ENCODE measurements at places on chromosomes 4 and X.

GRCh38 chrX:22345884-22346283, 73.2 kb downstream of the CBLL2 start:
- no peak for DNase-seq

GRCh38 chrX:38484607-38485498, 76.5 kb upstream of the TSPAN7 start:
- DNase-seq: no peak

GRCh38 chr4:33184657-33185290, 2464.6 kb downstream of the PCDH7 start:
- no peak for DNase-seq

GRCh38 chr4:85482010-85482738, 7.2 kb downstream of the ARHGAP24 start:
- no peak for DNase-seq

DNA sequence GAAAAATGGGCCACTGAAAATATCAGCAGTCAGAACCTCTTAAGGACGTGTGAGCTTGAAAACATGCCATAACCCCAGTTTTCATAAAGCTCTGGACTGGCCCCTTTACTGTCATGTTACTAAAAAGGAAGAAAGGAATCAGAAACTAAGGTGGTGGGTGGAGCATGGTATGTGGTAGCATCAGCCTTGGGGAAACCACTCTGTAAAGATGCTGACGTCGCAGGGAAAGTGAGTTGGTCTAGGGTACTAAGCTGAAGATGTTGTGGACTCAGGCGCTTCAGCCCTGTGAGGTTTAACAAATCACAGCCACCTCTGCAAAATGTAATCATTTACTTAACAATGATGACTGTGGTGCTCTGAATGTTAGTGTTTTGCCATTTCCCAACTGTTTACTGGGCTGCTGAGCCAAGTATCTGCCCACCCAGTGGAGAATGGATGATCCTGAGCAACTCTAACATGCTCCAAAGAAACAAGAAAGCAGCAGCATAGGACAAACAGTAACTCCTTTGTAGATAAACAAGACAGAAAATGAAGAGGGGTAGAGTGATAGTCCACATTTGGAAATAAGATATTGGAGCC, 33.4 kb downstream of the C4orf54 start:
- DNase-seq: no peak

GRCh38 chr4:185244763-185245162, 35.4 kb downstream of the SNX25 start:
- DNase-seq: no peak

GRCh38 chr4:67941074-67941473, 22.2 kb downstream of the TMPRSS11A start:
- DNase-seq: no peak

- DNase-seq: no peak
These were observed 241.4 kb upstream of the CLNK start for GRCh38 chr4:10925996-10926395.

DNA sequence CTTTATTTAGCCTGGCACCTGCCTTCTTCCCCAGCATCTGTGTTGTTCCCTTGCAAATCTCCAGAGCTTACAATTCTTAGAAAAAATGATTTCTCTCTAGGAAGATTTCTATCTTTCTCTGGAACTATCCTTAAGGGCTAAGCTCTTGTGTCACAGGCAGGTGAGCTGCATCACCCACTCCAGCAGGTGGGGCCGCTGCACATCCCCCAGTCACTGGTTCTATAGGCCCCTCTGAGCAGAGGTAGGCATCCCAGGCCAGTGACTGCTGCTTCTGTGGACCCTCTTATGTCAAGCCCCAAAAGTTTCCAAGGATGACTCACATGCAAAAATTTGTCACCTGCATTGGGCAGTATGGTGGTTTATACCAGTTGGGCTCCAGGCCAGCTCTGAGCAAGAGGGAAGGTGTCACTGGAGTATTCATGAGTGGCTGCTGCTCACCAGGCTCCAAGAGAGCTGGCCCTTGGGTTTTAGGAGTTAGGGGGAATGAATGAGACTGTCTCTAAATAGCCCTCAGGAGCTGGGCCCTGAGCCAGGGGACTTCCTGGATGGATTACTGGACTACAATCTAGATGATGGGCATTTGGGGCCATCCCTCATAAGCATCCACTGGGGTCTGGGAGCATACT, 208.1 kb upstream of the EOLA2 start:
- DNase-seq: no peak

DNA sequence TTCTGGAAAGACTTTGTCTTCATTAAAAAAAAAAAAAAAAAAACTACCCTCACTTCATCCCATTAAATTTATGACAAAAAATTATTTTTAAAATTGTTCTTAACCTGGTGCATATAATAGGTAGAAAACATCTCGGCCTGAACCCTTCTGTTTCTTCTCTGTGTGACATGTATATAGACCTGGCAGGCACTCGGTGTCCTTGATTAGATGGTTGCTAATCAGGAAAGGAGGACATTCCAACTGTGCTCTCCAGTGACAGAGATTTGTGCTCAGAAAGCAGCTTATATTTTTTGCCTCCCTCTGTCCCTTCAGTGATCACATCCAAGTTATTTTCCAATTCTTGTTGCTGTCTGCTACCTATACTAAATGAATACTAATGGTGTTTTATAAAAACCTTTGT, 355.6 kb downstream of the CBLL2 start:
- DNase-seq: no peak

DNA sequence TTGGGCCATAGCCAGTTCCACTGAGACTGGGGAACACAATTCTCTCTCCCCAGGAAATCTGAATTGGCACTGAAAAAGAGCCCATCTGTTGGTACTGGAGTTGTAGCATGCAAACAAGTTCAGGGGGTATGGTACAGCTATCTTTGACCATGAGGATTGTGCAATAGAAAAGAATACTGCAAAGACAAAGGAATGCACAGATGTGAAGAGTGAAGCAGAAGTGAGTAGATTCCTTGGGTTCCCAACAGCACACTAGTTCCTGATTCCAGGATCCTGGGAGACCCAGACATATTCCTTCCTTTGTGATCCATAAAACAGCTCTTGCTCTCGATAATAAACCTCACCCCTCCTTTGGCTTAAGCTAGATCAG, 43.3 kb upstream of the CTAG2 start:
- DNase-seq: no peak

DNA sequence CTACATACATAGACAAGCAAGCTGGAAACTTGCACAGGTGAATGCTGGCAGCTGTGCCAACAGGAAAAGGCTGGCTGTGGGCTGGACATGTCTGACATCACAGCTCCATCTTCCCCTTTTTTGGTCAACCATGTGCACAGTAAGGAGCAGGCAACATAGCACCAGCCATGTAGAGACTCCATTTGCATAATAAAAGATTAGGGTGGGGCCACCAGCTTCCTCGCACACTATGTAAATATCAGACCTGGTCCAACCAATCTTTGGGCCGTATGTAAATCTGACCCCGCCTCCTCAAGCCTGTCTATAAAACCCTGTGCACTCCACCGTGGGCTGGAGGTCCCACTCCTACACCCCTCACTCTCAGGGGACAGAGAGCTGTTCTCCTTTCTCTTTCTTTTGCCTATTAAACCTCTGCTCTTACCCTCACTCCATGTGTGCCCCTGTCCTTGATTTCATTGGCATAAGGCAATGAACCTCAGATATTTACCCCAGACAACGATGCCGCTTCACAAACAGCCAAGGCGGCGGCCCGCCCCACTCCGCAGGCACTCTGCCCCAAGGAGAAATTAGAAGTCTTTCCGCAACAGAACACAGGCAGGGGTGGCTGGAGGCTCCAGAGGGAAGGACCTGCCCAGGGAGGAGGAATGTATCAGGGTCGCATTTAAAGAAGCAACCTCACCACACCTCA, 862.2 kb downstream of the TRIML1 start:
- no peak for DNase-seq

DNA sequence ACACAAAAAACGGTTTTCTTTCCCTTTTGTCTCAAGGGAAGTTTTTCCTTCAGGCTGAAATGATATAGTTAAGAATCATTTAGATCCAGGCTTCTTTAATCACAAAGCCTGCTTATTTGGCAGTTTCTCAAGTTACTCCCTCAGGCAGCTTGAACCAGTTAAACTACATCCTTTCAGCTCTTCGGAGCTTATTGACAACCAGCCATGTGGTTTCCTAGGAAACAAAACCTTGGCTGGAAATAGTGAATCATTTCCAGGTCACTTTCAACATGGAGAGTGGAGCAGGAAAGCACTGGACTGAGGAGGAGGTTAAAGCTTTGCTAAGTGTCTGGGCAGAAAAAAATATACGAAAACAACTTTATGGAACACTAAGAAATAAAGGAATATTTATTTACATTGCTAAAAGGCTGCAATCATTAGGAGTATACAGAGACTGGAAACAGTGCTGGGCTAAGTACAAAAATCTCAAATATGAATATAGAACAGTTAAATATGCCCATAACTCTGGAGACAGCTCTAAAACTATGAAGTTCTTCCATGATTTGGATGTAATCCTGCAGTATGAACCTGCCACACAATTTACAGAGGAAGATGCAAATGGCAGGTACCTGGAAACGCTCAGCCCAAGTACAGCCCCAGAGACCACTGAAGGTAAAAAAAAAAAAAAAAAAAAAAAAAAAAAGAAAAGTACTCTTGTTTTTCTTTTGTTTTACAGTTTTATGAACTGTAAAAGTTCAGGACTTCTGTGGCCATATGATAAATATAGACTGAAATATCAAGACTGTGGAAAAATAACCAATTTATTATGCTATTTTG, 23.2 kb upstream of the AASDH start:
- peak; percentile 12 for DNase-seq

- no peak for DNase-seq
These were observed 206.4 kb upstream of the JADE1 start for GRCh38 chr4:128603081-128603480.

DNA sequence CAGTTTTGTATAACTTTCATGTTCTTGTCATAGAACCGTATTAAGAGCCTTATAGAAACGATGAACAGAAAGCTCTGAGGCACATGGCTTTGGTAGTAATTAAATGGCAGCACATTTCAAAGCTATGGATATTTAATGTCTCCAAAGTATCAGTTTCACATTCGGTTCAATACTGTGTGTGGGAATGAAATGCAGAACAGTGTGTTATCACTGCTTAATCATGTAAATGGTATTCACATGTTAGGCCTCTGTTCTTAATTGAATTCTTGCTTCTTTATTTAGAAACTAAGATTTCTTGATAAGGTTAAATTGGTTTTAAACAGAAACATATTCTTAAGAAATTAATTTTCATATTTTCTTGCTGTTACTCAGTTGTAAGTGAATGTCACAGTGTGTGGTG, 701.0 kb upstream of the PITX2 start:
- no peak for DNase-seq

GRCh38 chr4:56123051-56123450, 174.3 kb downstream of the CEP135 start:
- DNase-seq: no peak

DNA sequence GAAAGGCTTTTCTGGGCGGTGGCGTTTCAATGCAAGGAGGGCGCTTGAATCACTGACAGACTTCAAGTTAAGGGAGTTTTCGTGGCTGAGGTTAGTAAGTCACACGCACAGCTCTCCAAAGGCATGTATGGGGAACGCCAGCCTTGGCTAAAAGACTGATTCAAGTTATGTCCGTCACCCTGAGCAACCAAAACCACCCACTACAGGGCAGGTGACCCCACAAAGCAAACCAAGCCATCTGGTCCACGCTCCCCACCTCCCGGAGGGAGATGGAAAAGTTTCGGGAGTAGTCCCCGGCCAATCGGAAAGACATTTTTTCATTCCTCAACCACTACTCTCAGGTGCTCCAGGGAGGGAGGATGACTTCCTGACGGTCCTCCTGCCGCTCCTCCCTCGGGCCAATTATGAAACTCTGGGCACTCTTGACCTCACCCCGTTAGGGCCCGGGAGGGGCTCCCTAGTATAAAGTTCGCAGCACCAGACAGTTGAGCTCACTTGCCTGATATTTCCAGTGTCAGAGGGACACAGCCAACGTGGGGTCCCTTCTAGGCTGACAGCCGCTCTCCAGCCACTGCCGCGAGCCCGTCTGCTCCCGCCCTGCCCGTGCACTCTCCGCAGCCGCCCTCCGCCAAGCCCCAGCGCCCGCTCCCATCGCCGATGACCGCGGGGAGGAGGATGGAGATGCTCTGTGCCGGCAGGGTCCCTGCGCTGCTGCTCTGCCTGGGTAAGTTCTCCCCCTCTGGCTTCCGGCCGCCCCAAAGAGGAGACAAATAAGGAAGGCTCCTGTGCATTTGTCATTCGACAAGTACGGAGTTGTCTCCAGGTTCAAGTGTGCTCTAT, at the start of gene EREG:
Gene EREG (plus strand): TSS at position 494 of the 840 bp plus-strand sequence. CDS start 164 bp downstream, at position 658.
- DNase-seq: peak; percentile 76

DNA sequence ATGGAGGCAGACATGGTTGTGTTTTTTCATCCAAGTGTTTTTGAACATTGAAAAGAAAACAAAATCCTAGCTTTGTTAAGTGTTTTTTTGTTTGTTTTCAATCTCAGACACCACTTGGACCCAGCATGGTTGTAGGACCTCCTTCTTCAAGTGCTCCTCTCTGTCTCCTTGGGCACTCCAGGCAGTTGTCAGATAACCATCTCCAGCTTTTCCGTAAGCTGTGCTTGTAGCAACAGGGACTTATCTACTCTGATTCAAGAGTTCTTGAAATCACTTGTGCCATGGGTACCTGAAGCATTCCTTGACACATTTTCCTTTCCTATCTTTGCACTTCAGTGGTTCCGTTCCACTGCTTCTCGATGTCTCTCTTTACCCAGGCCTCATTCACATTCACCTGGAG, 334.9 kb upstream of the DDX53 start:
- no peak for DNase-seq

DNA sequence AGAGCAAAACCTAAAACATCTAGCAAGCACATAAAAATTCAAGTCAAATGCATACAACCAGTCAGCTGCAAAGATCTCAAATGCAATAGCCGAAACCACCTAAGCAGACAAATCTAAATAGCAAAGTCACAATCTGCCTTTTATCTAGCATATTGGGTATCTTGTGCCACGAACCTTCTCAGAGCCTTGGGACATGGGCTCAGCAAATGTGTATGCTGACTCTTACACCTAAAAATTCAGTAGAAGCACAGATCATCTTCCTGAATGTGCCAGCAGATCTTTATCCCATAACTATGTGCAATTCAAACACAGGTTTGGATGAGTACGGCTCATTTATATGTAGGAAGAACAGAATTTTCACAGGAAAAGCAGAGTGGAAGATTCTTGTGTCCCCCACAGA, 492.1 kb downstream of the INPP4B start:
- DNase-seq: no peak

DNA sequence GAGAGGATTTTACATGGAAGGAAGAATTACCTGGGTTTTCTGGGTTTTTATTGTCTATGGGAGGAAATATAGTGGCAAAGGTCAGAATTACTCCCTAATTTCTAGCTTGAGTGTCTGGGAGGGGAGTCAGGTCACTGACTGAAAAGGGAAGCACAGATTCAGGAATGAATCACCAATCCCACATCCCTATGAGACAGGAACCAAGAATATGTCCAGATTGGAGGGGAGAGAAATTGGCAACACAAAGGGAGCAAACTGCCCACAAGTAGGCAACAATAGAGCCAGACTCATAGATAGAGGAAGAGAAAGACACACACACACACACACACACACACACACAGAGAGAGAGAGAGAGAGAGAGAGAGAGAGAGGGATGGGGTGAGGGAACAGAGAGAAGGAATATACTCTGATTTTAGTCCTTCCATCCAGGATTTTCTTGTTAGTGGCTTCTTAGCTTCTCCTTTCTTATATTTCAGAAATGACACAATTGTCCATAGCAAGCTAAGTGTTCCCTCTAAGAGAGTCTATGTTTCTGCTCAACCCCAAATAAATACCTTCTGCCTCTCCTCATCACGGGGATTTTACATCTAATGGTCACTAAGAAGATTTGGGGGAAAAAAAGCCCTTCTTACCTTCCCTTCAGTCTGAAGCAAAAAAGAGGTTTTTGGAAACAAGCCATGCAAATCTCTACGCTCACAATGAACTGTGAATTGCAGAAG, 12.0 kb downstream of the P2RY10 start:
- no peak for DNase-seq

GRCh38 chrX:72158773-72159172, 22.8 kb upstream of the PIN4 start:
- no peak for DNase-seq
